ENCODE measurements at places on chromosomes 2 and 18. TPM values are rescaled to one million over a fixed set of nuclear protein-coding genes. Genes with fewer than 3 reads are reported as not detected.

GKN2 gene
- not detected for total RNA-seq

GRCh38 chr2:3200420-3200939, 177.1 kb downstream of the EIPR1 start:
- no peak for DNase-seq

GRCh38 chr2:104919127-104919526, 65.2 kb downstream of the POU3F3 start:
- no peak for DNase-seq

GRCh38 chr2:19947184-19947940, 42.5 kb downstream of the WDR35 start:
- no peak for DNase-seq

DNA sequence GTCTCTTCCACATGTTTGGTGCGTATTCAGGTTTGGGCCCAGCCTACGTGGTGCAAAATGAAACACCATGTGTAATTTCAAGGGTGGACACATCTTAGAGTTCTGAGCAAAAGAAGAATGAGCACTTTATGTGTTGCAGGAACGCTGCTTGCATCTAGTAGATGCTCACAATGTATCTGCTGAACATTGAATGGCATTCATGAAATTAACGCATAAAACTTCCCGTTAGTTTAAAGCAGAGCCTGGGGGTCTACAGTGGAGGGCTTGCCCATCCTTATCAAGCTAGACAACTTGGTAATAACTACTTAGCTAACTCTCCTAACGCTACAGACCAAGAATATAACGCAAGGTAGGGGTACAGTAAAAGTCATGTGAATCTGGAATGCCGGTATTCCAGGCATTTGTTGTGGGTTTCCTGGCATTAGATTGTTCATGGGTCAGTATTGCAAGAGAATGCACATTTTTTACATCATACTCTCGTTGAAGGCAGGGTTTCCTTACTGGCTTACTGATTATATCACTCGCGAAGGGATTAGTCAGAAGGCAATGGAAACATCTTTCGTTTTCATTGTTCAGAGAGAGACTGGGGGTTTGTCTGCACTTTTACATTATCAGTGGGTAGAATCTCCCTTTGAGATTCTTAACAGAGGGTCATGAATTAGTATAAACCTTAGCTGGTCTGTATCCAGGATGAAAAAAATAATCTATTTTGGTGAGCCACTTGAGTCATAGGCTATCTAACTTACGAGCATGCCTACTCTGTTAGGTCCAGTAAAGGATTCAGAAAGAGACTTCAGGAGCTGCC, 229.5 kb upstream of the EPAS1 start:
- DNase-seq, result no peak

- DNase-seq, result no peak
Observed at GRCh38 chr18:36706134-36706881, 122.5 kb downstream of the TPGS2 start.

DNA sequence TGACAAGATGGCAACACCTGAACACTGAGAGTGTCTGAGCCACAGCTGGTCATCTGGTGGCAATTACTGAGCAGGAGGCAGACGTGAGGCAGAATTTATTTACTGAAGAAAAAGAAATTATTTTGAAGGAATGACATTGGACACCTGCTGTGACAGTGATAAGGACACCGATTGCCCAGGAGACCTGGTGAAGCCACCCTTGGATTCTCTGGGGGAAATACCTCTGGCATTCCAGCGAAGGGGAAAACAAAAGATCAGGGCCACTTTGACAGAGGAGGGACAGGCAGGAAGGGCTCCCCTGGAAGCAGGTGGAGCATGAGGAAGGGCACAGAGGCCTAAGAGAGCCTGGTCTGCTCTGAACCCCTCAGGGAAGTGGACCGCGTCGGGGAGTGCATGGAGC, 85.4 kb upstream of the ALPP start:
- DNase-seq, result no peak

RBBP8 gene
- total RNA-seq, result 11.7 TPM

GRCh38 chr2:96157649-96158553, 12.7 kb upstream of the DUSP2 start:
- DNase-seq, result no peak

ERFE gene
- not detected for total RNA-seq

- DNase-seq, result no peak
Observed at GRCh38 chr2:37631292-37631691, 40.1 kb downstream of the CDC42EP3 start.

- DNase-seq, result no peak
Observed at GRCh38 chr18:34880403-34880802, 160.8 kb upstream of the MAPRE2 start.

DNA sequence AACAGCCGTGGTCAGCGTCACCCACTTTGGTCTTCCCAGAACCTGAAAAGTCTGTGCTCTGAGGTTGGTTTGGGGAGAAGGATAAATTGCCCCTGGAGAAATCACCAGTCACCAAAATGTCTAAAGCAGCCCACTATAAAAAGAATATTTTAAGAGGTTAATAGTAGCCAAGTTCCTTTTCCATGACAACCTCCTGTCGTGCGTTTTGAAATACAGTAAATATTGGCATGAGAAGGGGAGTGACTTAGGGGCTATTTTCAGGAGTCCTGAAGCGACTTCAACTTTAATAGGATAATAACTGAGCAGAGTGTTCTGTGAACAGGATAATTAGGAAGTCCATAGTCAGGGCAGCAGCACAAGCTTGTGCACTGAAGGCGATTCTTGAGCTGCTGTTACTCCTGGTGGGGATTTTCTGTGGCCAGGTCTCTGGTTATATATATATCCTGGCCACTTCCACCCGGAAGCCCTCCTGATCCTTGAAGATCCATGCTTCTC, 49.3 kb downstream of the RNF144A start:
- DNase-seq, result no peak

RAB11FIP5 gene
- 6.0 TPM for total RNA-seq

GALNT5 gene
- 0.15 TPM for total RNA-seq

- DNase-seq, result no peak
Observed at GRCh38 chr2:144346229-144346628, 173.7 kb downstream of the ZEB2 start.

DNA sequence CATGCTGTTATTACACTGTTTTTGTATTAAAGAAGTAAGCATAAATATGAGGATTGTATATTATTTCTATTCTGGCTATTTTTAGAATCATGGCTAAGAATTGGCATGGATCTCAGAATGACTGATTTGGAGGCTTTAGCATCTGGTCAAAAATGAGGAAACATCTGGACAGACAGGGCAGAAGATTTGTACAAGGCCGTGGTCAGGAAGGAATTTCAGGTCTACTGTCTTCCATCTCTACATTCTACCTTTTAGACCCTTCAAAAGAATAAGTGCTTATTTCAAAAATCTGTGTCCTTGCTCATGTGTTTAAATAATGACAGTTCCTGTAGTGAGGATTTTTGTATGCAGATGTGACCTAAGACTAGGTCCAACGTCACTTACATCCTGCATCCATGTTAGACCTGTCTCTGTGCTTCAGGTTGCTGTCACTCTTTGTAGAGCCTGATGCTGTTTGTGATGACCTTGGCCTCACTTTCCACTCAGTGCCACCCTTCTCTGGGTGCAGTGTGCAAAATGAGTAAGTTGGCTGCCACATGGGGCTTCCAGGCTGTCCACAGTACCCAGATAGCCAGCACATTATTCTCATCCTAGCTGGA, 54.7 kb upstream of the B3GNT2 start:
- DNase-seq, result no peak

DNA sequence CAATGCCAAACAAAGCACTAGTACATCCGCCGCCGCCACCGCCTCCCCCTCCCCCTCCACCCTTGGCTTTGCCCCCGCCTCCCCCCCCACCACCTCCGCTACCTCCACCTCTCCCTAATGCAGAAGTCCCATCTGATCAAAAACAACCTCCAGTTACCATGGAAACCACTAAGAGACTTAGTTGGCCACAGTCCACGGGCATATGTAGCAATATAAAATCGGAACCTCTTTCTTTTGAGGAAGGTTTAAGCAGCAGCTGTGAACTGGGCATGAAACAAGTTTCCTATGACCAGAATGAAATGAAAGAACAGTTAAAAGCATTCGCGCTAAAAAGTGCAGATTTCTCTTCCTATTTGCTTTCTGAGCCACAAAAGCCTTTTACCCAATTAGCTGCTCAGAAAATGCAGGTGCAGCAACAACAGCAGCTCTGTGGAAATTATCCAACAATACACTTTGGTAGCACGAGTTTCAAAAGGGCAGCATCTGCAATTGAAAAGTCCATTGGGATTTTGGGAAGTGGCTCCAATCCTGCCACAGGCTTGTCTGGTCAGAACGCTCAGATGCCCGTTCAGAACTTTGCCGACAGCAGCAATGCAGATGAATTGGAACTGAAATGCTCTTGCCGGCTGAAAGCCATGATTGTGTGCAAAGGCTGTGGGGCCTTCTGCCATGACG, 168.0 kb downstream of the ASXL3 start:
- no peak for DNase-seq

- no peak for DNase-seq
Observed at GRCh38 chr2:68723181-68723580, 11.4 kb upstream of the ARHGAP25 start.

DNA sequence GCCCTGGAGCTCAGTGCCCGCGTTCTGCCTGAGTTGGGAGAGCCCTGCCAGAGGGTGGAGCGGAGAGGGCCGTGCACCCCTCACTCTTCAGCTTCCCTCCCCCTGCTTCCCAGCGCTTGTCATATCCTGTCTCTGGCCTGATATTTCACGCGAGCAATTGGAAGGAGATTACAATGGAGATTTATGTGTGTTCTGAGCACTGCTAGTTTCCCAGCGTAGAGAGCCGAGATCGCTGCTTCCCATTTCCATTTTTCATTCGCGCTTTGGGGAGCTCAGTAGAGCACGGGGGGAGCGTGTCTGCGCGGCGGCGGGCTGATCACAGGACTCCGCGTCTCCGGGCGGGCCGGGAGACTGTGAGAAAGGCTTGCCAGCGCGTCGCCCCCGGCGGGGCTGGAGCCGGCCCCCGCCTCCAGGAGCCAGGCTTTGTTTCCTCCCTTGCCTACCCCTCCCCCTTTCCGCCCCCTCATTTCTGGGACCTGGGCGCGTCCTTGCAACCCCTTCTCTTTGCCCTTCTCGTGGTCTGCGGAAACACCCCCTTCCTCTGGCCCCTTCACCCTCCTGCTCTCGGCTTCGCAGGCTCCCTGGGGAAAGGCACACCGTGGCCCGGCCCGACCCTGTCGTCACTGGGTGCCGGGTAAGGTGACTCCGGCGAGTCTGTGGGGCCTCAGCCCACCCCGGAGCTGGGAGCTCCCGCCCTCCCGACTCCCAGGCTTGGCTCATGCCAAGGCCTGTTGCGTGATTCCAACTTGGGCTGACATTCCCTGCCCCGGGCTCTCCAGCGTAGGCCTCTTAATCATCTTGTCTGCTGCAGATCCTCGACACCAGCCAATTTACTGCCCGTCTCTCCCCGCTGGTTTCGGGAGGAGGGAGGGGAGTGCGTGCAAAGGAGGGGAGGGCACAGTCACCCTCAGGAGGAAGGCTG, 5.8 kb downstream of the DLX2 start:
- DNase-seq, result no peak

DLX1 gene
- not detected for total RNA-seq

SLC9A4 gene
- total RNA-seq, result not detected

GRCh38 chr18:10519999-10520935, 5.6 kb upstream of the NAPG start:
- DNase-seq, result peak; percentile 74

SH2D6 gene
- 3.1 TPM for total RNA-seq

DNA sequence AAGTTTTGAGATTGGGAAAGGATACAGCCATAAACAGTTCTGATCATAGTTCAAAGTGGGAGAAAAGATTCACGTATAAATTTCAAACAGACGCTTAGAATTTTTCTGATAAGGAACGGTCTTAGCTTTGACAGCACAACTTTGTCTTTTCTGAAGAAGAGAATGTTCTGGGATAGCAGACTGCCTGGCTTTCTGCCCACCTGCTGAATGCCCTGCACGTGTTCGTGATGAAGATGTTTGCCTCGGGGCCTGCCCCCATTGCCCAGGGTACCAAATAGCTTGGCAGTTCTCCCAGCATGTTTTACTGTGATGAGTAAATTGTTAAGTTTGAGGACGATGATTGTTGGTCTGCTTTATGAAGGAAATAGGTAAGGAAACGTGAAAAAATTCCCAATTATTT, 4.6 kb downstream of the MRPL33 start:
- peak; percentile 73 for DNase-seq

GRCh38 chr18:22796113-22796512, 137.0 kb upstream of the RBBP8 start:
- no peak for DNase-seq

DNA sequence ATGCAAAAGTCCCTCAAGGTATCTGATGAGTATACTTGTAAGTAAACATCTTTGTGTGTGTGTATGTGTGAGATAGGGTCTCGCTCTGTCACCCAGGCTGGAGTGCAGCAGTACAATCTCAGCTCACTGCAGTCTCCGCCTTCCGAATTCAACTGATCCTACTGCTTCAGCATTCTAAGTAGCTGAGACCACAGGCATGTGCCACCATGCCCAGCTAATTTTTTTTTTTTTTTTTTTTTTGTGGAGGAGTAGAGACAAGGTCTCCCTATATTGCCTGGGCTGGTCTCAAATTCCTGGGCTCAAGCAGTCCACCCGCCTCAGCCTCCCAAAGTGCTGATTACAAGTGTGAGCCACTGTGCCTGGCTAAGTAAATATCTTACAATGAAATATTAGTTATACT, 23.2 kb downstream of the ADAM17 start:
- no peak for DNase-seq

RAB27B gene
- total RNA-seq, result 1.0 TPM

DNA sequence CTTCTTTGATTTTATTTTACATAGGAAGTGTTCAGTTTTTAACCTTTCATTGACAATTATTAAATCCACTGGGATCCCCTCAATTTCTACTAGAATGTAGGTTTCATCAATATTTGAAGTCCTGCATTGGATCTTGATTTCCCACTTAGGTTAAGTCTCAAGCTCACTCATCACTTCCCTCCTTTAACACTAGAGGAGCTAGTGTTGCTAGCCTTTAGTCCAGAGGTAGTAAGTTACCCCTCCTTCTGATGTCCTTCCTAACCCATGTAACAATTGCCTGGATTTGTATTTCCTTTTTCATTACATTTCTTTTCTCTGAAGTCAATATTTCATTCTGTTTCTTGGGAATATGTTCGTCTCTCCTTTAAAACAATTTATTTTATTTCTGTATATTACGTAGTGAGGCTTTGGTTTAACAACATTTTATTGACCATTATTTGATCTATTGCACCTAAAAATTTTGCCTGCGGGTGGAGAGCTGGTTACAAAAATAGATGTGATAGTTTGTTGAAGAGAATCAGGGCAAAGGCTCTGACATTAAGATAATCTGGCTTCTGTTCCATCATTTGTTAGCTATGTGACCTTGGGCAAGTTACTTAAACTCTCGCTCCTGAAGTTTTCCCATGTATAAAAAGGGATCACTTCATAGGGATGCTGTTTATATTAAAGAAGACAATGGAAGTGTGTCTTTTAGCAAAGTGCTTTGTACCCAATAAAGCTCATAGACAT, 833.0 kb downstream of the SLC4A3 start:
- DNase-seq, result no peak

GRCh38 chr2:38037757-38038621, 38.0 kb downstream of the CYP1B1 start:
- no peak for DNase-seq

All from left lobe of liver (tissue), 2 donors.